ENCODE measurements at places on chromosomes 6 and 20.

DNA sequence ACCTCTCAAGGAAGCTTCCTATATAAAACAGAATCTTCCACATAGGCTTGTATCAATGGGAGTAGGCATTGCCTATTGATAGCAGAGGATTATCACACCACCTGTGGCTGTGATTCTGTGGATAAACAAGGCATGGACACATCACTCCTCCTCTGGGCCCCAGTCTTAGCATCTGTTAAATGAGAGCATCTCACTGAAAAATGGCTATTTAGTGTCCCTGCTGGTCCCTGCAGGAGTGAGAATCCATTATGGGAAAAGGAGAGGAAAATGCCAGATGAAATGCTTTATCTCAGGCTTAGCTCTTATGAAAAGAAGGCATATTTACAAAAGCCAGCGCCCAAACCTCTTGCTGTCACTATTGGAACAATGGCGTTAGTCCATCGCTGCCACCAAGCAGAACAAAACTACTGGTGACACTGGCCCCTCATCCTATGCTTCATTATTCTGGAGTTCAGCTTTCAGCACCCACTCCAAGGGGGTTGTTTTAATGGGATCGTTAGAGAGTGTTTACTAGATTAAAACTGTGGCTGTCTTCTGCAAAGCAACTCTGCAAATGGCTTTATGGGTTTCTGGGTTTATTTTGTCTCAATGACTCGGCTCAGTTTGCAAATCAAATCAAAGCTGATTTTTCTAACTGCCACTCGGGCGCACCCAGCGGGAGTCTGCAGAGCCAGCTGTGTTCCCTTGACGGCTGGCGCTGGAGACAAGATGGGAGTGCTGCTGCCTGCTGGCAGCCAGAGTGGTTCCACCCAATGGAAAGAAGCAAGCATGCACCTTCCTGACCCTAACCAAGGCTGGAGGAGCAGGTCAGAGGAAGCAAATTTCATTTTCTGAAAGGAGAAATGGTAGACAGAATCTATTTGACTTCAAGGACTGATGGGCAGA lies 658.8 kb upstream of the CHD6 start:
- no peak for DNase-seq

DNA sequence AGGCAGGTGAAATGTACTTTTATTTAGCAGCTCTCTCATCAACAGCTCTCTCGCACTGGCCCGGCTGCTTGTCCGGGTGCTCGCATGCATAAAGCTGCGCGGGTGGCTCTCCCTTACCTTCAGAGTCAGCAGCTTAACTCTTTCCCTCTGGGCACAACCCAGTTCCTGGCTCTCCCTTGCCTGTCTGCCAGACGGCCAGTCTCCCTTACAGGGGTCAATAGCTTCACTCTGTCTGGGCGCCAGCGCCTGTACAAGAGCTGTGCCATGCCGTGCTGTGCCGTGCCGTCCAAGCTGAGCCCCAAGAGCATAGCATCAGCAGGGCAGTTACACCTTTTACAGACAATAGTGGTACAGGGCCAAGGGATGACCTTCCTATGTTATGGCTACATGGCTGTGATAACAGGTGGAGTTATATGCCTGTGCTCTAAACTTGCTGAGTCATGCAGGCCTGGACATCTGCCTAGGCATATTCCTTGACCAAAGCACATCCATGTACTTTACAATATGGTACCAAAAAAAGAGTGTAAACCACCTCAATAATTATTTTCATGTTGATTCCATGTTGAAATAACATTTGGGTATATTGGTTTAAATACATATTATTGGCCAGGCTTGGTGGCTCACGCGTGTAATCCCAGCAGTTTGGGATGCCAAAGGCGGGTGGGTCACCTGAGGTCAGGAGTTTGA lies 47.9 kb downstream of the BLTP3A start:
- no peak for DNase-seq

DNA sequence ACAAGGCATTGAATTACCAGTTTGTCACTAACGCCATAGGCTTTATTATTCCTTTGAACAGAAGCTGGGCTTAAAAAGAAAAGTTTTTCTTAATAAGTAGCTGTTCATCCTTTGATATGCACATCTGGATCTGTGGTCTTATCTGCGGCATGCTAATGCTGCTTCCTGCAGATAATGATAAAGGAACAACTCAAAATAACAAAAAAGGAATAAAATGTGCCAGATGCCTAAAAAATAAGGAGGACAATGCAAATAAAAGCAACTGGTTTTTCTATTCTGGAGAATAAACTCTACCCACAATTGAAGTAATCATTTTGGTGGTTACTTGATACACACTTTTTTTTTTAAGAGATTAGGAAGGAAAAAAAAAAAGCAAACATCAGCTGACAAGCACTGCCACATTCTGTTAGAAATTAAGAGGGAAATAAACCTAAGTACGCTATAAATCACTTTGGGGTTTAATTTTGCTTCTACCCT lies 156.8 kb upstream of the SALL4 start:
- no peak for DNase-seq

DNA sequence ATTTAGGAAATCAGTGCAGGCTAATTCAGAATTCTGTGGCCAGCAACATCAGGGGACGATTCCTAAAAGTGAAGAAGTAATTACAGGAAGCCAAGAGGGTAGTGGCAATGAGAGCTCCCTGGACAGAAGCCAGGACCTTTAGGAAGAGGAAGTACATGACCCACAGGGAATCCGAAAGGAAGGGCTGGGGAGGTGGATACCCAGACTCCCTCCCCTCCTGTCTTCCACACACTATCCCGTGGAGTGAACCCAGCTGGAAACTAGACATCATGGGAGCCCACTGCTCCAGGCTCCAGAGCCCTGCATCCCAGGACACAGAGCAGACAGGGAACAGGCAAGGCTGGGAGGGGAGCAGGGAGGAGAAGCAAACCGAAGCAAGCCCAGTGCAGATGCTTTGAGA lies 83.0 kb downstream of the SNX5 start:
- DNase-seq: no peak

- DNase-seq: no peak
These were observed 183.6 kb downstream of the PRL start for GRCh38 chr6:22113026-22113766.

DNA sequence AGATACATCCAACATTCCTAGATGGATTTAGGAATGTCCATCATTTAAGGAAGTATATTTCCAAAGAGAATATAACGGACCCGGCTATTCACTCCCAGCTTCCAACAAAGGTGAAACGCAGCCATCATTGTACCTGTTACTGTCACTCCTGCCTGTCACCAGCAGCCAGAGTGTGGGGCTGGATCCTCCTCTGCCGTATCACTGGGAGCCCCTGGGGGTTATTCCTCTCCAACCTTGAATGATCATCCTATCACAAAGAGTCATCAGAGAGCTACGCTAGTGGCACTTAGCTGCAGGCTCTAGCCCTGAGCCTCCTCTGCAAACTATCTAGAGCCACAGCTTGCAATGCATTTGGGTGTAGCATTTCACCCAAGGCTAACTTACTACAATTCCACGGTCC lies 73.6 kb upstream of the NHSL1 start:
- no peak for DNase-seq

GRCh38 chr6:34536251-34536958 lies 19.7 kb downstream of the SPDEF start:
- no peak for DNase-seq

DNA sequence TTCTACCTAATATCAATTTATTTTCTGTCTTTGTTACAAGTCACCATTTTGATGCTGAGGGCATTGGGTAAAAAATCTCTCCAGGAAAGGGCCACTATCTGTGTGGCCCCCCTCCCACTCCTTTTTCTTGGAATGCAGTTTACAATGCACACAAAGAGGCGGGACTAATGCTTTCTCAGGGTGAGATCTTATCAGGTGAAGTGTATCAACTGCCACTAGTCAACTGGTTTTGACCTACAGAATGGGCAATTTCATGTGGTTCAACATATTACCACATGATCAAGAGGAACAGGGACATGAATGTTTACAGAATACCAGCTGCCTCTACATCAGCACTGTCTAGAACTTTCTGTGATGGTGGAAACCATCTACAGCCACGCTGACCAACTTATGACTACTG lies 3.7 kb downstream of the RRBP1 start:
- no peak for DNase-seq

GRCh38 chr20:61295249-61295648 lies 43.2 kb downstream of the CDH4 start:
- DNase-seq: no peak

GRCh38 chr20:46222521-46223007 lies 85.7 kb downstream of the CDH22 start:
- no peak for DNase-seq
